ENCODE measurements at places on chromosomes 12 and 14.

DNA sequence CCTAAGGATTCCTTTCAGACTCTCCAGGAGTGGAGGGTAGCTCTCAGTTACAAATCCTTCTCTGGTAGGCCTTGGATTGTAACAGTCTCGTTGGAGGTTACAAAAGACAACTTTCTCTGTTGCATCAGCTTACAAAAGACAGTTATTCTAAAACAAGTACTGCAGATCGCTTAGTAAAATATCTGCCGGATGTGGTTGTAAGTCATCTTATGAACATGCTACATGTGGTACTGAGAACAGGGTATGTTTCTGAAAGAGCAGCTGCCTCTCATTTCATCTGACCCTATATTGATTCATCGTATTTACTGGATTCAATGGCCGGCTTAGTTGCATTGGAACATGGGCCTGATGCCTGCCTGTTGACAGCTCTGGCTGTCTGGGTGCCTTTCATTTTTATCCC, 157.4 kb downstream of the PTCSC3 start:
- no peak for DNase-seq

GRCh38 chr12:110743571-110744093, 941 bp upstream of the PPP1CC start:
- DNase-seq: no peak

- DNase-seq: no peak
Observed at GRCh38 chr12:117032593-117033381, 66.4 kb downstream of the TESC start.

DNA sequence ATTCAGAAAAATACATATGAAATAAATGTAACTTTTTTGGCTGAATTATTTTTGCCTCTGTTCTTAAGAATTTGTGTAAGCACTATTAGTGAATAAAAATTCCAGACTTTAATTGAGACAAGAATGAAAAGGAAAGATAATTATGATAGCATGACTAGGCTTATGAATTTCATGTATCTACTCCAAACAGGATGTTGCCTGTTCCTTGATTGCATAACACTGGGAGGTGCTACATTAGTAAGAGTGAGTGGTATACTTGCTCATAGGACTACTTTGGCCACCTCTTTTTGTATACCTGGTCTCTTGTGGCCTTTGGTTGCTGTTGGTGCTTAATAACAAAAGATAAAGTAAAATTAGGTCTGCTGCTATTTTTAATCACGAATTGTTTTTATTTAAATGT, 112.8 kb downstream of the NAV3 start:
- no peak for DNase-seq

- no peak for DNase-seq
Observed at GRCh38 chr12:68117661-68118060, 41.9 kb downstream of the IFNG start.

DNA sequence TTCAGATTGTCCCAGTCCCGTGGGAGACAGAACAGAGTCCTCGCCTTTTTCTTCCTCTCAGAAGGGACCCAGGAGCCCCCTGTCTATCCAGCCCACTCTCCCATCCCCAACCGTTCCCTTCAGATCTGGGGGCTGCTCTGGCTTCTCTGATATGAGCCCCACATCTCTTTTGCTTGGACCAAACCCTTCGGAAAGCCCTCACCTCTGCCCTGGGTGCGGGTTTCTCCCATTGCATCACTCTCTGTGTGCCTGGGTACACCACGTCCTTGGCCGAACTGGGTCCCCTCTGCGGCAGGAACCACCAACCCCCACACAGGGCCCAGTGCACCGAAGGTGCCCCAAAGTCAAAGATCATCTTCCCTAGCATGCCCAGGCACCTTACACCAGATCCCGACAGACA, 87.8 kb downstream of the DICER1 start:
- DNase-seq: no peak

GRCh38 chr14:61391119-61391518, 69.7 kb downstream of the PRKCH start:
- no peak for DNase-seq

GRCh38 chr14:92724516-92725340, 23.7 kb downstream of the LGMN start:
- no peak for DNase-seq

DNA sequence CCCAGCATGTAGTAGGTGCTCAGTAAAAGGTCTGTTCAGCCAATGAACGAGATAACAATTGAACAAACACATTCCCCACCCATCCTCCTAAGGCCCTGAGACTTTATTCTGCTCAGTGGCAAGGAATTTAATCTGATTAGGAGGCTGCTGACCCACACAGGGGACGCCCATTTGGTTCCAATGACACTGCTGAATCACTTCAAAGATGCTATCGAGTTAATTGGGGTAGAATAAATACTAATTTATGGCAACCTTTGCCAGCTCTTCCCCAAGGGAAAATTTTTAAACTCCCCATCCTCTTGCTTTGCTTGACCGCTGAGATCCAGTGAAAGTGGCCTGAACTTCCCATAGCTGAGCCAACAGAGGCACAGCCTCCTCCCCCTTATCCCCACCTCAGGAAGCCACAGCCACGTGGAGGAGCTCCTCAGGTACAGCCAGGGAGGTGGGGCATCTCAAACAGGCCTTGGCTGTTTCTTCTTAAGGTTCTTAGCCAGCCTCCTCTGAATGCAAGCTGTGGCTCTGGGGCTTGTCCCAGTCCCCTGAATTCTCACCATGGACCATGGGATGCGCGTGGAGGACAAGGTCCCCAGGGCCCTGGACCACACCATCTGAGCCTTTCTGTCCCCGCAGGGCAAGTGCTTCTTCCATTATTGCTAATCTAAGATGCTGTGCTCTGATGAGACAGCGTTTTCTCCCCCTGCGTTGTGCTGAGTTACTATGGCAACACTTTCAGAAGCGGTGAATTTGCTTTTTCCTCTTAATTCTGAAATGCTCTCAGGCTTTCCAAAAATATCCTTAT, 26.7 kb downstream of the C14orf132 start:
- DNase-seq: no peak

DNA sequence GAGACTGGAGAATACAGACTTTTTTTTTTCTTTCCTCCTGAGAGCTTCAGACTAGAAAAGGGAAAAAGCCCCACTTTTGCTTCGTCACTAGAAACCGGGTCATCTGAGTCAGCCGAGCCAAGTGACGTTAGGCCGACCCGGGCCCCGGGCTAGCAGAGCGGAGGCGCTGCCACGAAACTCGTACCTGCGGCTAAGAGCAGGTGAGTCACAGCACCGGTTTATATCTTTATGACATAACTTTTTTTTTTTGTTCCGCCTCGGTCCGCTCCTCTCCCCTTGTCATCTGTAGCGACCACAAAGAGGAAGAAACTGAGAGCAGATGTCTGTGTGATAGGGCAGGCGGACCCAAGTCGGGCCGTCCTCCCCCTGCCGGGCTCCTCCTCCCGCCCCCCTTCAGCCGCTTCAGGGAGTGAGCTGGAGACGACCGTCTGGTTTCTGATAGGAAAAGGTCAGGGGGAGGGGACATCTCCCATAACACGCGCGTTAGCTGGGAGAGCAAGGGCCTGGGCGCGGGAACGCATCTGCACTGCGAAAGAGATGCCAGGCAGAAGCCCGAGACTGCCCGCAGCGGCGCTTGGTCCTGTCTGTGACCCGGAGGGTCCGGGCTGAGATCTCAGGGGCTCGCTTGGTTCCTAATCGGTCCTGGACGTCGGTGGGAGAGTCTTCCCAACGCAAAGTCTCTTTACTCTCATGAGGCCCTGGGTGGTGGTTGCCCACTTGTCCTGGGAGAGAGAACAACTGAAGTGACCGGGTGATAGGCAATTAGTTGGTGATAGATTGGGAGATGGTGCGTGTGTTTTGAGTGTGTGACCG, 586 bp downstream of the TTC6 start:
- DNase-seq: no peak

- DNase-seq: no peak
Observed at GRCh38 chr12:79615596-79616560, 74.9 kb downstream of the PAWR start.

- DNase-seq: no peak
Observed at GRCh38 chr14:46369391-46369790, 282.2 kb downstream of the RPL10L start.

GRCh38 chr12:94941440-94941862, 62.0 kb downstream of the NDUFA12 start:
- DNase-seq: peak; percentile 77

- DNase-seq: no peak
Observed at GRCh38 chr14:77221241-77221871, 39.8 kb downstream of the TMEM63C start.

GRCh38 chr14:88075269-88075981, 70.5 kb downstream of the GPR65 start:
- no peak for DNase-seq

DNA sequence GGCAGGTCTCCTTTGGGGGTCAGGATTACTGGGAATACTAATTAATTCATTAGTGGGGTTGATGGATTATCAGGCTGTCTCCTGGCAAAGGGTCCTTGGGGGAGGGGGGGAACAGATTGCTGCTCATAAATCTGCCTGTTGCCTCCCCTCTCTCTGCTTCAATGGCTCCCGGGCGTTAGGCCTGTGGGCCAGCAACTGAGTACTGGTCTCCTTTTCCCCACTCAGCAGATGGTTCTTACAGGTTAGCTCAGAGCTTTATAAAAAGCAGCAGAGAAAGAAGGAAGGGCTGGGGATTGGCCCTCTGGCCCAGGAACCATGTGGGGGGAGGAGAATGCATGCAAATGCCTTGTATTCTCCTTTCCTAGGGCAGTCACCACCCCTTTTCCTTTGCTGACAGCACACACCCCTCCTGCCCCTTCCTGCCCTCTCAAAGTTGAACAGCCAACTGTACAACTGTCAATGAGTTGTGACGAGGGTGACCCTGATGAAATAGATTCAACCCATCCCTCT, 2.3 kb upstream of the NEUROD4 start:
- no peak for DNase-seq

DNA sequence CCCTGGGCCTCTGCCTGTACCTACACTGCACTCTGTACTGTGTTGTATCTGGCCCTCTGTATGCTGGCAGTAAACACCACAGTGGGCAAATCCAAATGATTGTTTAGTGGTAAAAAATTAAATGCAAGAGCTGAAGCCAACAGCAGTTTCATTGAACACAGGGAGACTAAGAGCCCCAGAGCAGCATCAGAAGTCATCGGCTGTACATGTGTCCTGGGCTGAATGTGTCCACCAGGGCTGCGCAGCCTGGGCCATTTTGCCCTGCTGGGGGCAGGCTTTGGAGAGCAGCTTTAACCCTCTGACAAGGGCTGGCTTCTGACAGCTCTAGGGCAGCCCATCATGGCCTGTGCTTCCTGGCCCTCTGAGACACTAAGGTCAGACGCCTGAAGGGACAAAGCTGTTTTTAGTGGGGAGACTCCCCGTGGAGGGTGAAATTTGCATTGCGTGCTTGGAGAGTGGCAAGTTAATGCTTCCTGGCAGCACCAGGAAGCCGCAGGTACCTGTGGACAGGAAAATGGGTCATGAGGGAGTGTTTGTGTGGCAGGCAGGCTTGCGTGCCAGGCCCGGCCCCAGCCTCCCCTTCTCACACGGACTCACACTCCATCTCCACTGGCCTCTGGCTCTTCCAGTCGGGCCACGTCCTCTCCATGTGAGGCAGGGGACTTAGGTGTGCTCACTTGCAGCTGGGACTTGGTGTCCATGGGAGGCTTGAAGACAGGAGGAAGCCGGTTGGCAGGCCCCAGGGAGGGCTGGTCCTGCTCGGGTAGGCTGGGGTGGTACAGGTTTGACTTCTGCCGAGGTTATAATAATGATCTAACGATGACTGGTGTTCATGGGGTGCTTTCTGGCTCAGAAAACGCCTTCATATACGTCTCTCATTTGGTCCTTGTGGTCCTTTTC, 150.1 kb downstream of the TSPAN9 start:
- no peak for DNase-seq

GRCh38 chr12:109611223-109611622, 37.6 kb downstream of the MVK start:
- no peak for DNase-seq

GRCh38 chr14:65070471-65070976, 31.8 kb downstream of the MAX start:
- no peak for DNase-seq

GRCh38 chr12:32462908-32463307, 63.5 kb downstream of the FGD4 start:
- no peak for DNase-seq

DNA sequence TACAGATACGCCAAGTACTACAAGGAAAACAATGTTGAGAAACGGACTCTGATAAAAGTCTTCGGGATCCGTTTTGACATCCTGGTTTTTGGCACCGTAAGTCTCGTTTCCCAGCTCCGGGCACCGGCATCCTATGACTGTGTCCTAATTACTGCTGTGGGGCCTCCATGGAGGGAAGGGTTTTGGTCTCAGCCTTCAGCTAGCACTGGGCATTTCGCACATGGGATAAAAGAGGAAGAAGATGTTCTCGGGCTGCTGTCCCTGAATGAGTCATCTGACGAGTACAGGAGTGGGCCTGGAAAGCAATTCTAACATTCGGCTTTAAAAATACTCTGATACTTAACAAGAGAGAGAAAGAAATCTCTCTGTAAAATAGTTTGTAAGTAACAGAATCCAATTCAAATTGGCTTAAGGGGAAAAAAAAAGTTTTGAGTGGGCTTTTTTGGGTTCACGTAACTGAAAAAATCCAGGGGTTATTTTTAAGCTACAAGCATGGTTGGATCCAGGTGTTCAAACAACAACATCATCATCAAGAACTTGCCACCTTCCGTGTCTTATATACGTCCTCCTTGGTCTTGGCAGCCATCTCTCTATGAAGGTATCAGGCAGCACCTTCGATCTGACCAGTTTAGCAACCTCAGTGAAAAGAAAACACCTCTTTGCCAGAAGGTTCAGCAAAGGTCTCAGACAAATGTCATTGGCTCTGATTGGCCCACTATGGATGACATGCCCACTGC, 34.4 kb upstream of the P2RX4 start:
- no peak for DNase-seq

- no peak for DNase-seq
Observed at GRCh38 chr12:15597125-15597830, 191.9 kb downstream of the EPS8 start.

GRCh38 chr12:108852674-108853309, 4.6 kb downstream of the SSH1 start:
- DNase-seq: no peak

GRCh38 chr12:95443459-95443858, 30.5 kb upstream of the METAP2 start:
- DNase-seq: no peak

DNA sequence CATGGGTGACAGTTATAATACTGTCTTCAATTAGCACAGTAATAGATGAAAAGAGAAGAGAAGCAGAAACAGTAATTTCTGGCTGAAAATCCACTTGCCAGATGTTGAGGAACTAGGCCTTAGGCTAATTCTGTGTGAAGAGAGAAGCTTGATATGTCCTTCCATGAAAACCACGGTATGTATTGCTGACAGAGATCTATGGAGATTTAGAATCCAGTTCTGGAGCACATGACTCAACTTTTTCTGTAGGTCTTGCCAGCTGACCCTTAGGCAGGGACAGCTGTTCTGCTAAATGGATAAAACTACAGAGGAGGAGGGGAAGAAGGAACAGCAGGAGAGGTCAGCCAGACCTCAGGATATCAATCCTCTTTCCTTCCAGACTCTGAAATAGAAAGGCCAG, 211.5 kb downstream of the PRKD1 start:
- no peak for DNase-seq

GRCh38 chr14:76113691-76114090, 38.0 kb upstream of the GPATCH2L start:
- DNase-seq: no peak

GRCh38 chr12:65885312-65885711, 61.0 kb downstream of the HMGA2 start:
- no peak for DNase-seq

GRCh38 chr14:73802431-73803188, 49.0 kb upstream of the PTGR2 start:
- no peak for DNase-seq
